Iris pigment epithelial cell (primary cell): ENCODE measurements at places on chromosomes 12 and 14.

GRCh38 chr12:52367876-52368275 is 595 bp upstream of the KRT85 start:
- no peak for DNase-seq

DNA sequence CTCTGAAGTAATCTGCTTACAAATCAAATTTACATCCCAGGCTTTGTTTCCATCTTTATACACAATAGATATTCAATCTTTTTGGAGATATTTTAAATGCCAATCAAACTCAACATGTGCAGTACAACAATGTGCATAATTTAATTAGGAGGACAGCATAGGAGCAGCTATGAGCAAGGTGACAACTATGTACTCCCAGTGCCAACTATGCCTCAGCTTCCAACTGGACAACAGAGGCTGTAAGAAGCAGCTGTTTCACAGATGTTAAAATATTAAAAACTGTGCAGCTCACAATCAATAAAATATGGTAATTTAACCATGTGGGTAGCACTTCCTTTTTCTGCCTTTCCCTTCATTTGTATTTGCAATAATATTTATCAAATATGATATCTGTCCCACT is 99.9 kb downstream of the ST8SIA1 start:
- DNase-seq: peak; percentile 5

DNA sequence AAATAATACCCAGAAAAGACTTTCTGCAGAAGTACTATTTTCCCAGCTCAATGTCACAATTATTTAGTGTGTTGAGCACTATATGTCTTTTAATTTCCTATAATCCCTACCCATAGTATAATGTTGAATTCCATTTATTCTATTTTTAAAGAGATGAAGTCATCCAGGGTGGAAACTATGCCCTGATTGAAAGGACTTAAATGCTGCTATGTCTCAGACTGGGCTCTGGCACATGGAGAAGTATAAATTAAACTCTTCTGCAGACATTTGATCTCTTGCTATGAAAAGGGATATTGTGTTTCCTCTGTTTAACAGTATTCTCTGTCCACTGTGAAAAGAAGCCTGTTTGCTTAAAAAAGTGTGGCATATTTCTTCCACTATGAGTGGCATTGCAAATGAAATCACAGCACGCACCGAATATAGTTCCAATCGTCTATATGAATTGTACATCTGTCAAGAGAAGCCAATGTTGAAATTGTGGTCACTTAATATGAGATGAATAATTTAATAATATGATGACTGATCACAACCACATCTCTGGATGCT is 192.3 kb downstream of the BCAT1 start:
- DNase-seq: no peak

DNA sequence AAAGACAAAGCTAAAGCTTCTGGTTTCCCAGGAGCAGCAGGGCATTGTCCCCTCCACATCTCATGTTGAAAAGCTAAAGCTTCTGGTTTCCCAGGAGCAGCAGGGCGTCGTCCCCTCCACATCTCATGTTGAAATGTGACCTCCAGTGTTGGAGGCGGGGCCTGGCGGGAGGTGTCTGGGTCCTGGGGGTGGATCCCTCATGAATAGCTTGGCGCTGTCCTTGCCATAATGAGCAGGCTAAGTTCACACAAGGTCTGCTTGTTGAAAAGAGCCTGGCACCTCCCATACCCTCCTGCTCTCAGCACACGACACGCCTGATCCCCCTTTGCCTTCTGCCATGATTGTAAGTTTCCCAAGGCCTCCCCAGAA is 123.7 kb downstream of the PIWIL1 start:
- no peak for DNase-seq
